ENCODE measurements at places on chromosomes 11 and 22.

- no peak for DNase-seq
Measured at GRCh38 chr22:20243176-20243536, 25.0 kb downstream of the RTN4R start.

DNA sequence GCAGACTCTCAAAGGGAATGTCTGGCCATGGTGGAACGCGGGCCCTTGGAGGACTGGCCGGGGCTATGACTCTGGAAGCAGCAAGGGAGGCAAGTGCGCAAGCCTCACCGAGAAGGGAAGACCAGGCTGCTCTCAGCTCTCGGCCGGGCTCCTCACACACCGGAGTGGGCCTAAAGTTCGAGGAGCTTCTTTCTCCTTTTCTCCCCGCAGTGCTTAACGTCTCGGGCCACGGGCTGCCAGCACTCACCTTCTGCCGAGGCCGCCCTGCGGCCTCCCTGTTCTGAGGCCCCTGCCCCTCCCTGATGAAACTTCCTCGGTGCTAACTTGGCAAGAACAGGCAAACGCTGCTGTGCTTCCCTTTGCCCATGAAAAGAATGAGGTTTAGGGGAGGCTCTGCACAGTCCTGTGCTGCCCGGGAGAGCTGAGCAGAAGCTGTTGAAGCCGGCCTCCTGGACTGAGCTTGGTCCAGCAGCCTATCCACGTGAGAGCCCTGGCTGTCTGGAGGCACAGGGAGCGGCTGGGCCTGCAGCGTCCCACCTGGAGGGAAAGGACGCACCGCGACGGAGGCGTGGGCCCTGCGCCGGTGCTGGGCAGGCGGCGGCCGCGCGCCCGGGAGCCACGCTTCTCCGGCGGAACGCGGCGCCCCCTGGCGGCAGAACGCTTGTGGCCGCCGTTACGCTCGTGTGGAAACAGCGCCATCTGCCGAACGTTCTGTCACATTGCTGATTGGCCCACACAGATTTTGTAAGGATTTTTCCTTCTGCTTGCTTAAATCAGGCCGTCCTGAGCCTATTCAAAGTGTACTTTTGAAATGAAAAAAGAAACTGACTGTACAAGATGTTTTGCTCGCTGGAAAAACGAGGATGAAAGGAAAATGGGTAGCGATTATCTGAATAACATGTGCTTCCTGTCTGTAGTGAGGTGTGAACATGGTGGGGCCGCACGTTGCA, 65.0 kb upstream of the TMEM45B start:
- DNase-seq = peak; percentile 30

DNA sequence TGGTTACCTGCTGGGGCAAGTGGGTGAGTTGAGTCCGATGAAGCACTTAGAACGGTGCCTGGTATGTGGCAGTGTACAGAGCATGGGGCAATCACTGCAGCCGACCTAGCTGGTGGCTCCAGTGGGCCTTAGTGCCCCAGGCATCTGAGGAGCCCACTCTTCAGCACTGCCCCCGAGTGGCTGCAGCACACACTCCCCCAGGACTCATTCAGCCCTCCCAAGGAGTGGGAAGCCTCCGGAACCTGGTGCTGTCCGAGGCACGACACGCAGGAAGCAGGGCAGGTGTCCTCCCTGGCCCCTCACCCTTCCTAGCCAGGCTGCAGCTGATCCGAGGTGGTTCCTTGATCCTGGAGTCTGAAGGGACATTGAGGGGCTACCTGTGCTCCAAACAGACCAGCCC, 42.4 kb upstream of the PRODH start:
- DNase-seq = no peak

- peak; percentile 14 for DNase-seq
Measured at GRCh38 chr11:129881570-129882170, 13.7 kb downstream of the NFRKB start.

DNA sequence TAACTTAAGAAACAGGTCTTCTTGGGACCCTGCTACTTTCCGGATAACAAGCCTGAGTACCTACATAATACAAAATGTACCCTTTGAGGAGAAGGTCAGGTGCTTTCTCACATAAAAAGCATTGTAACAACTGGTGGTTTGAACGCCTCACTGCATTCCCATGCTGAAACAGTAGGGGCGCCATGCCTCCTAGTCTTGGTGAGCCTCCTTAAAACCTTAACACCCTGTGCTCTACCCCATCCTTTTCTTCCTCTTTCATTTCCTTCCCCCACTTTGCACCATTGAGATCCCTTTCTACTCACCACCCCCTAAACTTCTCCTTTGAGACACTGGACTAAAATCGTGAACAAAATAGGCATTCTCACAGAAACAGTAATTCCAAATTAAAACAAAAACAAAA, 729.3 kb downstream of the NTM start:
- no peak for DNase-seq
